ENCODE measurements at places on chromosomes 16 and 17.

- DNase-seq: no peak
Observed at GRCh38 chr16:79915761-79916160, 315.2 kb upstream of the MAF start.

DNA sequence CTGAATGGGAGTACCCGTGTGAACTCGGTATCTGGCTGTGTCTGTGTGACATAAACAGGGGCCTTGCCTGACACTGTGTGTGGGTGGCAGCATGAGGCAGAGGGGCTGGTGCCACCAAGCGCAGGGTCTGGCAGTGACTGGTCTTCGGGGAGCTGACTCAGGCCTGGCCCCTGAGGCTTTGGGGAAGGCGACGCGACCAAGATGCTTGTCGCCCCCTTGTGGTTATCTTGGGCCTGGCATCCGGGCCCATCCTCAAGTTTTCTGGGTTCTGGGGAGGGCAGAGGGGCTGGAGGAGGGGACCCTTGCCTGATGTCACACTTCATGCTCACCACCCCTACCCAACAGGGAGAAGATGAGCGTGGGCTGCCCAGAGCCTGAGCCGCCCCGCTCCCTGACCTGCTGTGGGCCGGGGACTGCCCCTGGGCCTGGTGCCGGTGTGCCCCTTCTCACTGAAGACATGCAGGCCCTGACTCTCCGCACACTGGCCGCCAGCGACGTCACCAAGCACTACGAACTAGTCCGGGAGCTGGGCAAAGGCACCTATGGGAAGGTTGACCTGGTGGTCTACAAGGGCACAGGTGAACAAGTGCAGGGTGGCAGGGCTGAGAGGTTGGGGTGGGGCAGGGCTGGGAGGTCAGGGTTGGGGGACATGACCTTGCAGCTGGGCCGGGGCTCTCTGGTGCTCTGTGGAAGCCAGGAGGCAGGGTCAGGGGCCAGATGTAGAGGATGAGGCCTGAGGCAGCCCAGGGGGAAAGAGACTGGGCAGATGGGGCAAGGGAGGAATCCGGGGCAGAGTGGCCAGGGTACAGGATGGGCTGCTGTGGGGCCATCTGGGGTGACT is 24.9 kb downstream of the SBK1 start:
- DNase-seq: peak; percentile 47

- no peak for DNase-seq
Observed at GRCh38 chr17:37815536-37815935, 70.7 kb upstream of the HNF1B start.

DNA sequence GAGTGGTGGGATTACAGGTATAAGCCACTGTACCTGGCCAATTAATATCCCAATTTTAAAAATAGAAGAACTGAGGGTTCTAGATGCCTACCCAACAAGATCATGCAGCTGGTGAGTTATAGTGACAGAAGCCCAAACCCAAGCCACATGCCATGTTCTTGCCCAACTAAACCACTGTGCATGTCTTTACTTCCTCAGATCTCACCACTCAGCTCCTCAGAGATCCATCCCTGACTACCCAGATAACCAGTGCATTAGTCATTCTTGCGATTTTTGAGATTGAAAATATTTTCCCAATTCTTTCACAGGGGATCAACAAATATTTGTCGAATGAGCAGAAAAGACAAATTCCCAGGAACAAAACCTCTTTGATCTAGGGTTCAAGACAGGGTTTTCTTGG is 303.1 kb downstream of the CBLN1 start:
- DNase-seq: no peak

- peak; percentile 60 for DNase-seq
Observed at GRCh38 chr17:8954339-8954738, 11.2 kb downstream of the PIK3R5 start.

GRCh38 chr16:86573646-86574508 is 4.5 kb upstream of the FOXL1 start:
- DNase-seq: no peak

- DNase-seq: no peak
Observed at GRCh38 chr16:9055661-9056060, 35.8 kb upstream of the HAPSTR1 start.

DNA sequence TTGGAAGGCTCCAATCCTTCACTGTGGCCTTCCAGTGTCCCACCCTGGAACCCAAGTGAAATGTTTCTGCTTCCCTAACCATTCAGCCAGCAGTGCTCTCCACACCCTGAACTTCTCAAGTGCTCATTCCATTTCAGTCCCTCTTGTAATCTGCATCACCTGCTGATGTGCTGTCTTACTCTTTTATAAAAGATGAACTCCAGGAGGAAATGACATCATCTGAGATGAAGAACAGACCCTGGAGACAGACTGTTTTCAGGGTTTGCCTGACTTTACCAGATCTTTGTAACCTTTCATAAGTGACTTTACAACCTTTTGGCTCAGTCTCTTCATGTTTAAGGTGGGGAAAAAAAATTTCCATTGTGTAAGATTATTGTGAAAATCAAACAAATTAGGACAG is 61.3 kb downstream of the CNTNAP4 start:
- DNase-seq: no peak

GRCh38 chr16:3155972-3156371 is 21.1 kb downstream of the ZNF213 start:
- DNase-seq: no peak

All from activated CD4-positive, CD25-positive, alpha-beta regulatory T cell (primary cell).